DND-41 (cell line): ENCODE measurements at places on chromosomes 13 and 19.
A peak's percentile ranks its signal among the peaks of the same experiment; 100 is the strongest.

DNA sequence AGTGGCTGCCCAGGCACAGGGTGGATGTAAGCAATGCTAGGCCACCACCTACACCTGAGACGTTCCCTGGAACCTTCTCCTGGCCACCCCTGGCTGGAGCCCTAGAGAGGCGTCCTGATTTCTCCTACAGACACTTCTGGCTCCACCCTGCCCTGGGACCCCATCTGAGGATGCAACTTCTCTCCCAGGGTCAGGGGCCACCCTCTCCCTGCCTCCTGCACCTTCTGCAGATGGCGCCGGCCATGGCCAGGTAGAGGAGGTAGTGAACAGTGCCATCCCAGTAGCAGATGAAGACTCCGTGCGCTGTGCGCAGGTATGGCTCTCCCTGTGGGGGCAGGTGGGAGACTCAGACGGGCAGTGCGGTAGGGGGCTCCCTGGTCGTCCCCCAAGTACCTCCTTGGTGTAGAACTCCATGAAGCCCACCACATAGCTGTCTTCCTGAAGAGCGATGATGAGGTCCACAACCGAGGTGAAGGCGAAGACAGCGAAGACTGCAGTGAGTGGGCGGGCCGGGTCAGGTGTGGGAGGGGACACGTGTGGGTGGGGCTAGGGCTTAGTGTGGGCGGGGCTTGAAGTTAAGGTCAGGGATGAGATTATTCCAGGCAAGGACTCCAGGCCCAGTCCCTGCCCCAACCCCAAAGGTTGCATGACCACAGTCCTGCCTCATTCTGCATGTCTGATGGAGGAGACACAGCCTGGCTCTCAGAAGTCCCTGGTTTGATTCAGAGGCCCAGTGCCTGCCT, 3.0 kb downstream of the TM6SF2 start:
- no peak for DNase-seq

- no peak for DNase-seq
These were observed 58.3 kb upstream of the CLDN10 start for GRCh38 chr13:95494082-95494681.

DNA sequence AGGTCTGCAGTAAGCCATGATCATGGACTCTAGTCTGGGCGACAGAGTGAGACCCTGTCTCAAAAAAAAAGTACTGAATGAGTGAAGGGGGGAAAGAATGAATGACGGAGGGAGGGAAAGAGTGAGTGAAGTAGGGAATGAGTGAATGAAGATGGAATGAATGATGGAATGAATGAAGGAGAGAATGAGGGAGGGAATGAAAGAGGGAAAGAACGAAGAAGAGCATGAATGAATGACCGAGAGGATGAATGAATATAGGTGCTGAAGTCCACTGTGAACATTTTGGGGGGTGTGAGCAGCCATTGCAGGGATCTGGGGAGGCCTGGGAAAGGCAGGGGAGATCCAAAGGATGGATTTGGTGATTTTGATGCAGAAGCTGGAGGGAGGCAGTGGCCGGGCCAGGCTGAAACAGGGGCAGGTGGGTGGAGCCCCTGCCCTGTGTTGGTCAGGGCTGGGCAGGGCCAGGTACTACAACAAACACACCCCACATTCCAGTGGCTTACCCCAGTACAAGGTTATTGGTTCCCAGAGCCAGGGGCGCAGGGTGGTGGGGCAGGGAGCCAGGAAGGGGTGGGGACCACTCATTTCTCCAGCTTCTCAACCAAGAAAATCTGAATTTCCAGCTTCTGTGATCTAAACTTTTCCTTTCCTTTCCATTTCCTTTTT, 14.3 kb downstream of the SLC27A1 start:
- DNase-seq: no peak

DNA sequence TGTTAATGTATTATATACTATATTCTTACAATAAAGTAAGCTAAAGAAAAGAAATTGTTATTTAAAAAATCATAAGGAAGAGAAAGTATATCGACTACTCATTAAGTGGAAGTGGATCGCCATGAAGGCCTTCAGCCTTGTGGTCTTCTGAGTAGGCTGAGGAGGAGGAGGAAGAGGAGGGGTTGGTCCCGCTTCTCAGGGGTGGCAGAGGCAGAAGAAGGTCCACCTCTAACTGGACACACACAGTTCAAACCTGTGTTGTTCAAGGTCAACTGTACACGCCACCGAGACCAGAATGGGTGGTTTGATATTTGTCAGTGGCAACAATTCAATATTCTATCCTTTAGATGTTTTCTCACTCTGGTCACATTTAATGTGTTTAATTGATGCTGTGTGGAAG, 67.2 kb downstream of the ALOX5AP start:
- no peak for DNase-seq

- no peak for DNase-seq
These were observed 423.4 kb downstream of the ITGBL1 start for GRCh38 chr13:101875717-101876393.

DNA sequence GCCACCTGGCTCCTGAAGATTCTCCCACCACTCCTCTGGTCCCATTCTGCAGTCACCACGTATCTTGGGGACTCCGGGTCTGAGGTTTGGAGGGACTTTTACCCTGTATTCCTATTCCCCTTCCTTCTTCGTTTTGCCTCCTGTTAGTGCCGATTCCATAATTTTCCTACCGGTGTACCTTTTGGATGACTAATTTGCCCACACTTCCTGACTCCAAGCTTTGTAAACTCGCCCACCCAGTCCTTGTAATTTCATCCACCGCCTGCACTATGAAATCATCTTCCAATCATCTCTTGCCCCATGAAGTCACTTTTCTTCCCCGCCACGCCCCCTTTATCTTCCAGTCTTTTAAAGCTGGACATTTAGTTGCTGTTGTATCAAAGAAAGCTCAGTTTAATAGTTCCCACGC, 572 bp downstream of the UCHL3 start:
- DNase-seq: peak; percentile 19

- DNase-seq: no peak
These were observed 198.2 kb downstream of the KLF12 start for GRCh38 chr13:73935991-73936390.

DNA sequence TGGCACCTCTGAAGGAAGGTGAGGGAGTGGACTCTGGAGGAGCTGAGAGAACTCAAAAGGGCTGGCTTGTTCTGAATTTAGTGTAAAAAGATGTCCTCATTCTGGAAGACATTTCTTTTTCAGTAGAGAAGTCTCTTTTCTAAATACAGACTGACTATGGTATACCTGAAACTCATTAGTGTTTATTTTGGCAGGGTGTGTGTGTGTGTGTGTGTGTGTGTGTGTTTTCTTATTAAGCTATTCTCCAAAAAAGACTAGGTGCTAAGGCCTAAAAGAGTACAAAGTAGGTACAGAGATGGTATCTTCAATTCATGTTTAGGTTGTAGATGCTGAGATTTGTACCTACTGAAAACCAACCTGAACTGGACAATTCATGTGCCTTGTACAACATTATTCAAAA, 196.4 kb downstream of the SPRY2 start:
- no peak for DNase-seq

- DNase-seq: no peak
These were observed 228.8 kb upstream of the STARD13 start for GRCh38 chr13:33514362-33514761.

DNA sequence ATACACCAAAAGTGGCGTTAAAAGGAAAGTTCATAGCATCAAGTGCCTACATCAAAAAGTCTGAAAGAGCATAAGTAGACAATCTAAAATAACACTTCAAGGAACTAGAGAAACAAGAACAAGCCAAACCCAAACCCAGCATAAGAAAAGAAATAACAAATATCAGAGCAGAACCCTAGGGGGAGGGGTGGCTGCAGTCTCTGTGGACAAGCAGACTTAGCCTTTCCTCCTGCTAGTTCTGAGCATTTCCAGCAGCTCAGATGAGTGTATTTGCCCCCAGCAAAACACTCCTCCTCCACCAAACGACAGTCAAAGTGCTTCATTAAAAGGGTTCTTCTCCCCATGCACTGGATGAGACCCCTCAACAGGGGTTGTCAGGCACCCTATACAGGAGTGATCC, 7.1 kb upstream of the ZNF90 start:
- DNase-seq: no peak

DNA sequence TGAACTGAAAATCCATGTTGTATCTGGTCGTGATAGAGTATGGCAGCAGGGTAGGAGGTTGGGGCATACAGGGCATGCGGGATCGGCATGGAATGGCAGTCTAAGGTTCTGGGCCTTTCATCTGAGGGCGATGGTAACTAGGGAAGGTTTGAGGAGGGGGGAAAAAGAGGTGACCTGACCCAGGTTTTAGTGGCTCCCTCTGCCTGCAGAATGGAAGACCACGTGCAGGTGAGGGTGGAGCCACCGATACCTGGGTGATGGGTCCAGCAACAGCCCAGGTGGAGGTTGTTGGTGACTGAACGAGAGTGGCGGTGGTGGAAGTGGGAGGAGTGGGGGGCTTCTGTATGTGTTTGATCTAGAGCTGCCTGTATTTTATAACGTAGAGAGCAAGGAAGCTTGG, 3.8 kb downstream of the ZNF749 start:
- DNase-seq: no peak

- DNase-seq: no peak
These were observed 154.2 kb downstream of the ZNF486 start for GRCh38 chr19:20321139-20321763.

DNA sequence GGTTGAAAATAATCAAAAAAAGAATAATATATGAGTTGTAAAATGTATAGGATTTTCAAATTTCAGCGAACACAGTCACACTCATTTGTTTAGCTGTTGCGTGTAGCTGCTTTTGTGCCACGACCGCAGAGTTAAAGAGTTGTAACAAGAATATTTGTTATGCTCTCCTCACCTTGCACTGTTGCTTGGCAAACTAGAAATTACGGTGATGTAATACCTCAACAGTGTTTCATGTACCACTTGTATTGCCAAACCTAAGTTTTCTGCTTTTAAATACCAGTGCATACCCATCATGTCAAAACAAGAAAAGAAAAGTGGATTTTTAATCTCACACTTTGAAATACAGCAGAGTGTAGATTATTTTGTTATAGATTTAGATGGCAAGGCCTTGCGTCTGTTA, 201.1 kb downstream of the NBEA start:
- DNase-seq: no peak
